Hepatocyte (in vitro differentiated cells): ENCODE measurements at places on chromosomes 5 and 9.

DNA sequence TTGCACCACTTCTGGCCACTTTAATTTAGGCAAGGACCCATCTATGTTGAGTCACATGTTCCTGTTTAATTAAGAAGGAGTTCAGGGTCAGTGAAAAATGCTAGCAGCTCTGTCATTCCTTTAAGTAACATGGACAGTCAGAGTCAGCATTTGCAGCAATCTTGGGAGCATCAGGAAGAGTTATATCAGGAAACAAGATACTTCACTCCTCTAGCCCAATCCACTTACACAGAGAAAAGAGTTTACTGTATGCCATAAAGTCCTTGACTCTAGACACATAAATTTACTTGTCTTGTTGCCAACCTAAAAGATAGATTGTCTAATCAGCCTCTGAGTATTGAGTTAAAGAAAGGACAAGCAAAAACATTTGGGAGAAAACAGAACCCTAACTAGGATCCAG lies 266.7 kb downstream of the PJA2 start:
- no peak for DNase-seq

- no peak for DNase-seq
Observed at GRCh38 chr9:127113191-127113972, 9.1 kb downstream of the ANGPTL2 start.

- DNase-seq = no peak
Observed at GRCh38 chr9:93910196-93910595, 45.0 kb downstream of the BARX1 start.

DNA sequence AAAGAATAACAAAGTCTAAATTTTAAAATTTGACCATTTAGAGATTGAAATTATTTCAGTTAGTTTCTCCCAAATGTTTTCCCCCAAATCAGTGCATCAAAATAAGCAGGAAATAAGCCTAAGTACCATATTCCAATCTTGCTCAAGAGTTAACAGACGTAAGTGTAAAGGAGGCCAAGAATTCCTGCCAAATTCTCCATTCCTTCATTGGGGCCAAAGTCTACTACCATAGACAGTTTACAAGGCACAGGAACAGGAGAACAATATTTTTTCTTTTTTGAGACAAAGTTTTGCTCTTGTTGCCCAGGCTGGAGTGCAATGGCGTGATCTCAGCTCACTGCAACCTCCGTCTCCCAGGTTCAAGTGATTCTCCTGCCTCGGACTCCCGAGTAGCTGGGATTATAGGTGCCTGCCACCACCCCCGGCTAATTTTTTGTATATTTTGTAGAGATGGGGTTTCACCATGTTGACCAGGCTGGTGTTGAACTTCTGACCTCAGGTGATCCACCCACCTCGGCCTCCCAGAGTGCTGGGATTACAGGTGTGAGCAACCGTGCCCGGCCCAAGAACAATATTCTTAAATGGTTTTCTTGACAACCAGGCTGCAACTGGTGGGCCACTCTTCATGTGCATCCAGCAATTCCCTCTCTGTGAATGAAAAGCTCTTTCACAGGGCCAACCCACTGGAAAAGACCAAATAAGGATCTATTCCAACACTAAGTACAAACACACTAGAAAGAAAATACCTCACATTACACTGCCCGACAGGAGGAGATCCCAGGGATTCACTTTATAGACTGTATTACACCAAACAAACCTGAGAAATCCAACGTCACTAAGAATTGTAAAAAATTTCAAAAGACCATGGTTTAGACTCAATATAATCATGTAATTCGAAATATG lies 127.7 kb downstream of the MAPKAP1 start:
- DNase-seq = no peak

- DNase-seq = no peak
Observed at GRCh38 chr5:129960831-129961230, 56.6 kb downstream of the CHSY3 start.

- DNase-seq = peak; percentile 62
Observed at GRCh38 chr9:35563791-35564197, 41.3 kb upstream of the TESK1 start.

DNA sequence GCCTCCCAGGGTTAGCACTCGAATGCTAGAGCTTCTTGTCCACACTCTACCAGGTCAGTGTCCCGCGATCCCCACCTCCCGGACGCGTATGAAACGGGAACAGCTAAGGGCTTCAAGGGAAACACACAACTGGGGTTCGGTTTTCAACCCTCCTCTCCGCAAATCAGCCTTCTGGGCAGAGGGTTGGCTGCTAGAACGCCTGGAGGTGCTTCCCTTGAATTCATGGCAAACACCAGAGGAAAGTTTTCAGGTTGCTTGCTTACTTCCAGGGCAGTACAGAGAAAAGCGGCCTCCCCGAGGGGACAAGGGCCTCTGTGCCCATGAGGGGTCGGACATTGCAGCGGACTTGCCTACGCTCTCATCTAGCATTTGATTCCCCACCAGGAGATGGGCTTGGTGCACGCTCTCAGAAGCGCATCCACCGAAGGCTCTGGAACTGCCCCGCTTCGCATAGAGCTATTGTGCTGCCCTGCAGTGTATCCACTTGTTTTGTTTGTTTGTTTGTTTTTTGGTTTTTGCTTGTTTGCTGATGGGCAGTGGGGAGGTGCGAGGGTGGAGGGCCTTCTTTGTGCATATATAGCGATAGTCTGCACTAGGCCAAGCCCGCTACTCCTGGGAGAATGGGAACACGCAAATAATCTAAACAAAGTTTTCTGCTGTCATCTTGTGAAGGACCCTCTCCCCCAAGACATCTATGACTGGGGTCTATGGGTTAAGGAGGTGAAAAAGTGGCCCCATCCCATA lies 1.3 kb upstream of the DMRT3 start:
- no peak for DNase-seq

DNA sequence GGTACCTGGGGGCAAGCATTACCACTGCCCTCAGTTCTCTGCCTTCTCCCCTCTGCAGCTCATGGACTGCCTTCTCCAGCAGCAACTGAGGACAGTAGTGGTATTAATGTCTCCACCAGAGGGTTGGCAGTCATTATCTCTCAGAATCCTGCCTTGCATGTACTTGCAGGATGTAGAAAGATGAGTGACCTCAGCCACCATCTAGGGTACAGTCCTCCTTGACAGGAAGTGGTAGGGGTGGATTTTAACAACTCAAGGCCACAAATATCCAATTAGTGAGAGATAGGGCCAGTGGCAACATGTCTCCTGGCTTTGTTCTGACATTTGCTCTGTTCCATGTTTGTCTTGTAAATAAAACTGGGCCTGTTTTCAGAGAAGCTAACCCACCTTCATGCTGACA lies 47.2 kb downstream of the F2R start:
- no peak for DNase-seq

DNA sequence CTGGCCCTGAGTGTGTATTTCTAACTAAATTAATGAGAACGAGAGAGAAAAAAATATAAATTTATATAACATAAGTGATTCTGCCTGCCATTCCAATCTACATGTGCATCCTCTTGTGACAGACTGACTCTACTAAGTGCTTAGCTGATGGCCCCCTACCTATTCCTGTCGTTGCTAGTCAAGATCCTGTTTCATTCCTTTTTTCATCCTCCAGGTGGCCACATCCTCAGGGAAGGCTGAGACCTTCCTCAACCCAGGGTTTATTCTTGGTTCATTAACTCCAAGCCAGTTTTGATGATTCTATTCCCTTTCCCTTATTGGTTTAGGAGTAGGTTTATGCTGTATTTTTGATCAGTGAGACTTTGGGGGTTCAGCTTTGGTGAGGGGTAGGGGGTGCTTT lies 201.3 kb downstream of the C9orf152 start:
- no peak for DNase-seq

GRCh38 chr5:138601444-138601843 lies 26.2 kb upstream of the HSPA9 start:
- DNase-seq = peak; percentile 67

DNA sequence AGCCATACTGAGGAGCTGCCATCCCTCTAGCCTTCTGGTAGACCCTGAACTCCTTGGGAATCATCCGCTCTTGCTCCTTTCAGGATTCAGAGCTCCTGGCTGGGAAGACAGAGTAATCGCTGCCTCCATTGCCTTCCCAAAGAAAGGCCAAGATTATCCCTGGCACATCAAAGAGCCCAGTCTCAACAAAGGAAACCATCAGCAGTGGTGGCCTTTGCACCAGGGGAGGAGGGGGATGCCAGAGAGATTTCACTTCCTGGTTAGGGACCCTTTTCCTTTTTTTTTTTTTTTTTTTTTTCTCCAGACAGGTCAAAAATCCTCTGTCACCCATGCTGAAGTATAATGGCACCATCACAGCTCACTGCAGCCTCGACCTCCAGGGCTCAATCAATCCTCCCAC lies 16.0 kb upstream of the ERGIC1 start:
- no peak for DNase-seq

DNA sequence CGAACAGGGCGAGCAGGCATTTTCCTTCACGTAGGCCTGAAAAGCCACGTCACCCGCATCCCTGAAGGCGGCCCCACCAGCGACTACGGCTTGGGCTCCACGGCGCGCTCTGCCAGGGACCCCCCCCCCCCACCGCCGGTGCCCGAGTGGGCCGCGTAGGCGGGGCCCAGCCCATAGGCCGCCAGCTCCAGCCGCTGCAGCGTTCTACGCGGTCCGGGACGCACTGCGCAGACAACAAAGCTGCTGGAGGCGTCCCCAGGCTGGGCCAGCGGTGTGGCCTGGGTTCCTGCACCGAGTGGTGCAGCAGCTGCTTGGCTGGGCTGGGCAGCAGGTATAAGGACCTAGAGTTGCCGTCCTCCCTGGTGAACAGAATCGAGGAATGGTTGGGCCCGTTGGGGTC lies 18.3 kb upstream of the BTNL3 start:
- no peak for DNase-seq

GRCh38 chr9:76827296-76828080 lies 63.2 kb downstream of the PCA3 start:
- DNase-seq = no peak

- no peak for DNase-seq
Observed at GRCh38 chr5:135740475-135740874, 94.0 kb upstream of the SLC25A48 start.

- DNase-seq = no peak
Observed at GRCh38 chr5:147437161-147437596, 72.7 kb downstream of the DPYSL3 start.

- DNase-seq = no peak
Observed at GRCh38 chr5:72817671-72818266, 1.3 kb downstream of the TNPO1 start.

DNA sequence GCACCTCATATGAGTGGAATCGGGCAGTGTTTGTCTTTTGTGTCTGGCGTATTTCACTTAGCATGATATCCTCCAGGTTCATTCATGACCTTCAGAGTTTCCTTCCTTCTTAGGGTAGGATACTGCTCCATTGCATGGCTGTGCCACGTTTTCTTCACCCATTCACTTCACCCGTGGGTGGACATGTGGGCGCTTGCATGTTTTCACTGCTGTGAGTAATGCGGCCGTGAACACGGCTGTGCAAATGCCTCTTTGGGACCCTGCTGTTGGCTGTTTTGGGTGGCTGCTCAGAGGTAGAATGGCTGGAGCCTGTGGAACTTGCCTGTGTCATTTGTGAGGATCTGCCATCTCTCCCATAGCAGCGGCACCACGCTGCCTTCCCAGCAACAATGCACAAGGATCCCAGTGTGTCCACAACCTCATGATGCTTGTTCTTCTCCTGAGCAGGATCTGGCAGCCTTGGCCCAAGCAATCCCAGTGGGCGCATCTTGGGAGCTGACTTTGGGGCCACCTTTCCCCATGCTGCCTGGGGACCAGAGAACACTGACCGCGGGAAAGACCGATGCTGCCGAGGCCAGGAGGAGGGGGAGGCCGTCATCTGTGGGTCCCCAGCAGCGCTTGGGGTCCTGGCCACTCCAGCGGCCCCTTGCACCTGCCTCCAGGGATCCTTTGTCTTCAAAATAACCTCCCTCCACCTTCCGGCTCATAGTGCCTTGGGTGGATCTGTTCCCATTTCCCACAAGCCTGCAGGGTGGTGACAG lies 2.3 kb upstream of the SCGB3A1 start:
- DNase-seq = no peak

GRCh38 chr5:81782811-81783210 lies 31.9 kb upstream of the SSBP2 start:
- DNase-seq = no peak

- DNase-seq = peak; percentile 38
Observed at GRCh38 chr9:23322392-23322791, 503.6 kb downstream of the ELAVL2 start.

- peak; percentile 40 for DNase-seq
Observed at GRCh38 chr5:10467281-10468198, 25.9 kb downstream of the ROPN1L start.

DNA sequence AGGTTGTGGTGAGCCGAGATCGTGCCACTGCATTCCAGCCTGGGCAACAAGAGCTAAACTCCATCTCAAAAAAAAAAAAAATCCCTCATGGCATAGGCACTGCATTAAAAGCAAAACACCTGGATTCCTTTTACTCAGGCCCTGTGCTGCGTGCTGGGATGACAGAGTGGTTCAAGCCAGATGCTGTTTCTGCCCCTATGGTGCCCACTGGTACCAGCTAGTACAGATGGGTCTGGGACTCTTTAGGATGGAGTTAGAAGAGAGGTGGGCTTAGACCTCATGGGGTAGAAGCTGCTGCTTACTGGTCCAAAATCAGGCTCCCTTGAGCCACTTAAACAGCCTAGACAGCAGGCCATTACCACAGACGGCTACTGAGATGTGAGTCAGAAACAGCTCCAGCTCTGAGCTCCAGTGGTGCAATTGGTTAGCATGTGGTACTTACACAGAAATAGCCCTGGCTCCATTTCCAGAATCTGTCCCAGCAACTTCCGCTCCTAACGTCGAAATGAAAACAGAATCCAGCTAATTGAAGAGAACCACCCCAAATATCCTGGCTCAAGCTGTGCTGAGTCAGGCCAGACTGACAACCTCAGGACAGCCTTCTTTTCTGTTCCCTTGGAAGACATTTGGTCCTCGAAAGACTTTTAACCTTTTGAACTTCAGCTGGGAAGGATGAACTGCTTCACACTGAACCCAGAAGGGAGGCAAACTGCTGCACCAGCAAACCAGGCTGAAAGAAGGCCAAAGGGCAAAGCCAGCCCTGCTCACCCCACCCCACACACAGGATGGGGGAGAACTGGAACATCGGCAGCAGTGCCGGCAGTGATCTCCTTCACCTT lies 15.5 kb downstream of the C5orf15 start:
- no peak for DNase-seq

DNA sequence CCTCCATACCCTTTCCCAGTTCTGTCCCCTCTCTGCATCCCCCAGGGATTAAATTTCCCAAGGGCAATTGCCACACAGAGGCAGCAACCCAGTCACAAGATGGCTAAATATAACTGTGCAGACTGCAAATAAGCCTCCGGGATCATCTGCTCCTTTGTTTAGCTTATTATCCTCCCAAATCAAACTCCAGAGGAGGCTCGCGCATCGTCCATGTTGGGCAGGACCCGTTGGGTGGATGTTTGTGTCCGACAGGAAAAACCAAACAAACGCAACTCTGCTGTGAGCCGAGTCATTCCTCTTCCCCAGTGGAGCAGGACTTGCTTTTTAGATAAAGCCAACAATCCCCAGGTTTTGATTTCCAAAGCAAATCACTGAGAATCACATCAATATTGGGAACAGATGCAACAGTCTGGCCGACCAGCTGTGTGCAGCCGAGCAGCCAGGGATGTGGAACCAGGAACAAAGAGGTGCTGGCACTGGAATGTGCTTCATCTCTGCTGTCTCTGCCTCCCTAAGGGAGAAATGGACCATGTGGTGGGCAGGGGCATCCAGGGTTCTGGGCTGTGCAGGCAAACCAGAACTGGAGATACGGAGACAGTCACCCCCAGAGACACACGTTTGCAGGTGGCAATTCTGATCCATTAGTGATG lies 89.8 kb downstream of the PTTG1 start:
- DNase-seq = no peak

GRCh38 chr5:143108498-143109128 lies 294.9 kb downstream of the NR3C1 start:
- DNase-seq = no peak
